ENCODE measurements at places on chromosomes 2 and 18.

- DNase-seq, result no peak
These were observed 5.1 kb upstream of the MARCO start for GRCh38 chr2:118936936-118937335.

DNA sequence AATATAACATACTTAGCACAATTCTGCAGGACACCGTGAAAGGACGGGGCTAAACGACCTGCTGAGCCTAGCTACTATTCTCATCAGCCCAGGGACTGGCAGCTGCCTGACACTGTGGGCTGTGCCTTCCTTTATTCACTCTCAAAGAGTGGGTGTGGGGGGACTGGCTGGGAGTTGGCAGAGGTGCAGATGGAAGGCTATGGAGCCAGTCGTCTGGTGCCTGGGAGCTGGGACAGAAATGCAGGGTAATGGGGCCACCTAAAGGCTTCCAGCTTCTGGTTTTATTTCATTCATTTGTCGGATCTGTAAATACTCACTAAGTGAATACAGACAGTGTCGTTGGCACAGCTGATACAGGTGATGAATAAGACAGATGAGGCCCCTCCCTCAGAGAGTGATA lies 56.0 kb upstream of the NFU1 start:
- DNase-seq, result no peak

- no peak for DNase-seq
These were observed 290.2 kb upstream of the TCF4 start for GRCh38 chr18:55878224-55878623.

- no peak for DNase-seq
These were observed 103.6 kb upstream of the TGFA start for GRCh38 chr2:70657246-70657645.

DNA sequence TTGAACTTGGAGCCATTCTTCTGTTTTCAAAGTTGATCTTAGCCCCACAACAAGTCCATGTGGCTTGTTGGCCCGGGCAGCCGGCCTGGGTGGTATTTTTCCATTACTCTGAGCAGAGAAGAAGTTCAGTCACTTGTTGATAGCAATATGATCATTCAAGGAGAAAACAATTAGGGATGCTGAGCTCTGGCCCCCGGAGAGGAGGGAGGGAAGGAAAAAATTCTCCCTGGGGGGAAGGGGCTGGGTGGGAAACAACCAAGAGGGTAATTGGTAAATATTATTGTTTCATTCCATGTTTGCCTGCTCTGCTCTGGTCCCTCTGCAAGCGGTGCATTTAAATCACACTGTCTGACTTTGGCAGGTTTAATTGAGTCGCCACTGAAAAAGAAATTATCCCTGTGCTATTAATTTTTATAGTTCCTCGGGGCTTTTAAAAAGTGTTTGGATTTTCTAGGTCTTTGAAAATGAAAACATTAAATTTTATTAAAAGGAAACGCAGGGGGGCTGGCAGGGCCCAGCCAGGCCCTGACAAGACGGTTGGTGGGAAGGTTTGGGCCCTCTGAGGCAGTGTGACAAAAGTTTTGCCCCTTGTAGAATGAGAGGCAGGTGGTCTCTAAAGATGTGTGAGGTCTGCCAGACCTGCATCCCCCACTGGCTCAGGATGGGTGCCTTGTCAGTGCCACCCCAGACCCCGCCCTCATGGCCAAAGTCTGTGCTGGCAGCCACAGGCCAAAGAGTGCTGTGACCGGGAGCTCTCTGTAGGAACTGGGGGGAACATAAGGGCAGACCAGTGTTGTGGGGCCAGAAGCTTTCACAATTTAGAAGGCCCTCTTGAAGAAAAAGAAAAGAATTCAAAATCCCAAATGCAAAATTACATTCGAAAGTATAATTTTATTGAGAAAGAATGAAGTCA lies 52.5 kb upstream of the SLC14A2 start:
- no peak for DNase-seq

Measured in D721Med (cell line).